ENCODE measurements at places on chromosomes 13 and 19. TPM values are rescaled to one million over a fixed set of nuclear protein-coding genes. Genes with fewer than 3 reads are reported as not detected.

IL27RA gene
- 7.2 TPM for total RNA-seq

ANGPTL8 gene
- 2.6 TPM for total RNA-seq

LENG9 gene
- total RNA-seq = 2.9 TPM

RNF113B gene
- total RNA-seq = not detected

ISOC2 gene
- 80.6 TPM for total RNA-seq

PLA2G4C gene
- total RNA-seq = 20.6 TPM

ZNF554 gene
- 9.1 TPM for total RNA-seq

NKG7 gene
- 7.2 TPM for total RNA-seq

KLHL1 gene
- total RNA-seq = 0.88 TPM

Measured in metanephros (tissue), 2 donors.